ENCODE measurements at places on chromosomes 16 and 17.

- DNase-seq, result peak; percentile 92
These were observed 11.4 kb downstream of the SLFN5 start for GRCh38 chr17:35254107-35254773.

- no peak for DNase-seq
These were observed 49.0 kb upstream of the ACSM2B start for GRCh38 chr16:20624882-20625807.

GRCh38 chr16:14125708-14126107 is 54.6 kb downstream of the MRTFB start:
- no peak for DNase-seq

- peak; percentile 57 for DNase-seq
These were observed 34.7 kb downstream of the MYO18A start for GRCh38 chr17:29145289-29146073.

DNA sequence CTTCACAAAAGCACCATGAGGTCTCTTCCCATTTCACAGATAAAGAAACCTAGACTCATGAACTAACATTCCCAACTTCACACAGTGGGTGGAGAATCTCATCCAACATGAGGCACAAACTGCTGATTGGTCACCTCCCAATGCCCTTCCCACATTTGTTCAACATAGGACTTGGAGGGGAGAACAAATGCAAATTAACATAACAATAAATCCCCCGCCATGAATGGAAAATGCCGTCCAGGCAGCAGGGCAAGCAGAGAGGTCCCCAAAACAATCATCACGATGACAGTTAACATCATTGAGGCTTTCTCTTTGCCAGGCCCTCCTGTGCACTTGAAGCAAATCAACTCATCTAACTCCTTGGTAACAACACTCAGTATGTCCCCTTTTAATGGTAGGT is 185.3 kb downstream of the TMEM132E start:
- DNase-seq, result no peak

DNA sequence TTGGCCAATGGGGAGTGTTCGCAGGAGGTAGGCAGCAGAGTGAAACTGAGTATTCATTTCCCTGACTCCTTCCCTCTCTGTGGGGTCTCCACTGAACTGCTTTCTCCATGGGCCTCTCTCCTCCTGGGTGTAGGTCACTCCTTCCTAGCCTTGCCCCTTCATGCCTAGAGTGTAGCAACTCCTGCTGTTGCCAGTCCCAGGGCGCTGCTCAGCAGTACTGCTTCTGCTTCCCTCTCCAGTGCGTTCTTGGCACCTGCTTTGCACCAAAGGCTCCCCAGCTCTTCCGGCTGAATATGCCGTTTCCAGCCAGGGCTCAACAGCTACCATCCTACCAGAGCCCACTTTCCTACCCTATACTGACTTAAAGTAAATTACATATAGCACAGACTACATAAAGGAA is 92.2 kb downstream of the MAF start:
- no peak for DNase-seq

- no peak for DNase-seq
These were observed 42.0 kb downstream of the IL21R start for GRCh38 chr16:27444015-27444414.

DNA sequence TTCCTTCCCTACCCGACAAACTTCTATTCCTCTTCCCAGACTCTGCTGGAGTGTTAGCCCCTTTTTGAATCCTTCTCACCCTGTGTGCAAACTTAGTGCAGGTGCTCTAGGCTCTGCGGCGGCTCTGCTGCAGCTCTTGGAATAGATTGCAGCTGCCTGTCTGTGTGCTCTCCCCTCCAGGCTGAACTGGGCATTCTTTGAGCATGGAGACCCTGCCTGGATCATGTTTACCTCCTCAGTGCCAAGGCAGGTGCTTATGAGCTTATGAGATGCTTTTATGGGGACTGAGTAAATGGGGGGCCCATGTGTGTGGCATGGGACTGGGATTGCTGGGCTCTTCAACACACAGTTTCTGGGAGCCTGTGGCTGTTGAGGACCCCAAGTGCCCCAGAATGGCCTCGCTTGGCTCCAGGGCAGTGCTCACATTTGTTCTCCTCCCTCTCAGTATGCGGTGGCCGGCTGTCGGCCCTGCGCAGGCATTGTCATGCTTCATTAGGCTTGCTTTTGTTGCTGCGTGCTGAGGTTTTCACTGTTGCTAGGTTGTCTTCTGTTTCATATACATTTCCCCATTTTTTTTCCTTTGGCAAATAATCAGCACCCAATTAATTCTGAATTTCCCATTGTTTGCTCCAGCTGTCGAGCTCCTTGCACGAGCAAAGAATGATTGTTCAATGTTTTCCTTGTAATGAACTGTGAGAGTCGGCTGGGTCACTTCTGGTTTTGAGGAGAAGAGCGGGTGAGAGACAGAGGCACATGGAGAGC is 185.5 kb upstream of the NLRP1 start:
- DNase-seq, result no peak

DNA sequence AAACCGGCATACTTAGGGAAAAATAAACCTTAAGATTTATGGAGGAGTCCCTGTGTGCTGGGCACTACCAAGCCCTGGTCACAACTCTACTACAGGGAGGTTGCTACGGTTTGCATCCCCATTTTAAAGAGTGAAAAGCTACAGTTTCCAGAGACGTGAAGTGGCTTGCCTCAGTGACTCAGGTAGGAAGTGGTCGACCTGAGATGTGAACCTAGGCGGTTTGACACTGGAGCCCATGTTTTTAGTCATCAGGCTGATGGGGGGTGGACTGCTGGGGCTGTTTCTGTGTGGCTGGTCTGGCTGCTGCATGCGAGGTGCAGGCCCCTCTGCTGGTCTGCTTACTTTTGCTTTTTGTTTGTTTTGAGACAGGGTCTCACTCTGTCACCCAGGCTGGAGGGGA is 6.6 kb downstream of the COX6A2 start:
- no peak for DNase-seq

- DNase-seq, result peak; percentile 90
These were observed 21.2 kb downstream of the ARHGAP17 start for GRCh38 chr16:24993722-24994686.

DNA sequence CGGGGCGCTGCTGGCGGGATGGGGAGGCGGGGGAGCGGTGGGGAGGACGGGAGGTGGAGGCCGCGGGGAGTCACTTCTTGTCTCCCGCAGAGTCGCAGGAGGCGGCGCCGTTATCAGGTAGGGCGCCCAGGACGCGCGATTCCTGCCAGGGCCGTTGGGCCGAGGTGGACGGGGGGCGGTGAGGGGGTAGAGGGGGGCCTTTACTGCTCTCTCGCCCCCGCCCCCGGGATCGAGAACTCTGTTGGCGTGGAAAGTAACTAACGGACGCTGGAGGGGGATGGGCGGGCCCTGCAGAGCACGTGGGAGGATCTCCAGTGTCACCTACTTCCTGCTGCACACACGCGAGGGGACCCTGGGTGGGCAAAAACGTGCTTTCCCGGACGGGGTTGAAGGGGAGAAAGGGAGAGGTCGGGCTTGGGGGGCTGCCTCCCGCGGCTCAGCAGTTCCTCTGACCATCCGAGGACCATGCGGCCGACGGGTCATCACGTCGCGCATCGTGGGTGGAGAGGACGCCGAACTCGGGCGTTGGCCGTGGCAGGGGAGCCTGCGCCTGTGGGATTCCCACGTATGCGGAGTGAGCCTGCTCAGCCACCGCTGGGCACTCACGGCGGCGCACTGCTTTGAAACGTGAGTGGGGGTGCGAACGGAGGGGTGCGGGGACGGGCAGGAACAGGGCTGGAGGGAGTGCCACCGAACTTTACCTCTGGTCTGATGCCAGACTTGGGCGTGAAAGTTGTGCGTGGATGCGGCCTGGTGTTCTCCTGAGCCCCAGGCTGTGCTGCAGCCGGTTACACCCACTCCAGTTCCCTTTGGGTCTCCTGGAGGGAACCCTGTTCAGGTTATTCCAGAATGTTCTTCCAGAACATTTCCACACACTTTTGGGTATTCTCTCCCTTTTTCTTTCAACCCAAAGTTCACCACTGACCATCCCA is 569 bp downstream of the PRSS21 start:
- no peak for DNase-seq

DNA sequence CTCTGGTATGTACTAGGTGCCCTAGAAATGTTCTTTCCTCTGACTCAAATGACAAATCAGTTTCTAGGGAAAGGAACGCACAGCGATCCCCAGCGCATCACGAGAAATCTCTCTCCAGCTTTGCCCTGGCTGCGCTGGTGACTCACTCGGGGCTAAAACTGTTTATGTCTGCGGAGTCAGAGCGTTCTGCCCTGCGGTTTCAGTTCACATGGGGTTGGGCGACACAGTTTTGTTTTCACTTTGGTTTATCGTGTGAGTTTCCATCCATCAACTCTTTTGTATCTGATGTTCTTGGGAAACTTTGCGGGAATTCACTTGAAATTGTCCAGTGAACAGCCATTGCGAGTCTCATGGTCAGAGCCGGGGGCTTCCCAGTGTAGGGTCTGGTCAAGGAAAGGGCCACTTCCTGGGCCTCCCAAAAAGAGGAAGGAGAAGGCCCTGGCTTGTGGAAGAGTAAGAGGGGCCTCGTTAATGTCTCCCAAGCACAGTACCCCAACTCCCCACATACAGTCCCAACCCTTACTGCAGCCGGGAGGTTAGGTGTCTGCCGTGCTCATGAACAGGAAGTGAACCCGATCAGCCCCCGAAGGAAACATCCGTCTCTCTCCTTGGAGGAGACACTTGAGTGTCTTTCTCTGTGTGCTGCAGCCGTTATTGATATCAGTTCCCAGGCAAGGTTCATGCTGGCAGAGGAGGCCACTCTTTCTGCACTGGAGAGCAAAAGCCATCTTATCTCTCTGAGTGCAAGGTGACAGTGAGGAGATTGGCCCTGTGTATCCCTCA is 643.2 kb downstream of the WWOX start:
- no peak for DNase-seq

DNA sequence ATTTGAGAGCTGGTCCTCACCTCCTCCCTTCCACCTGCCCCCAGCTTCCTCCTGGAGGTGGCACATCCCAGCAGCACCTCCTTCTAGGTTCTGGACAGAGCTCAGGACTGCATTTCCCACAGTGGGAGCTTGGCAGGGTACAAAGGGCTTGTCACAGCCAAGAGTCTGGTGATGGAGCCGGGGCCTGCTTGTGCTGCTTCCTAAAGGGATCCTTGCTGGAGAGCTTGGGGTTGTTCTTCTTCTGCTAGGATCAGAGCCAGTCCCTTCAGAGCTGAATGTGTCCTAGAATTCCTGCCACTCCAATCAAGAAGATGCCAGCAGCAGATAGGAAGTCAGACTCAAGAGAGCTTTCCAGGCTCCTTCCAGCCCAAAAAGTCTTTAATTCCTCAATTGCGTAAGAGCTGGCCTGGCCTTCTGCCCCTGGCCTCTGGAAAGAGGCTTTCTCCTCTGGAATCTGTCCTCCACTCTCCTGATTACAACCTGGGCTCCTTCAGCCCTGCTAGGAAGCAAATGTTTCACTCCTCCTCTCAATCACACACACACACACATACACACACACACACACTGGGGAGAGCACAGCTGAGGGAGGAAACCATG is 4.4 kb downstream of the CD300E start:
- DNase-seq, result no peak

- DNase-seq, result peak; percentile 73
These were observed 13.0 kb downstream of the CDH13 start for GRCh38 chr16:82639666-82640336.

DNA sequence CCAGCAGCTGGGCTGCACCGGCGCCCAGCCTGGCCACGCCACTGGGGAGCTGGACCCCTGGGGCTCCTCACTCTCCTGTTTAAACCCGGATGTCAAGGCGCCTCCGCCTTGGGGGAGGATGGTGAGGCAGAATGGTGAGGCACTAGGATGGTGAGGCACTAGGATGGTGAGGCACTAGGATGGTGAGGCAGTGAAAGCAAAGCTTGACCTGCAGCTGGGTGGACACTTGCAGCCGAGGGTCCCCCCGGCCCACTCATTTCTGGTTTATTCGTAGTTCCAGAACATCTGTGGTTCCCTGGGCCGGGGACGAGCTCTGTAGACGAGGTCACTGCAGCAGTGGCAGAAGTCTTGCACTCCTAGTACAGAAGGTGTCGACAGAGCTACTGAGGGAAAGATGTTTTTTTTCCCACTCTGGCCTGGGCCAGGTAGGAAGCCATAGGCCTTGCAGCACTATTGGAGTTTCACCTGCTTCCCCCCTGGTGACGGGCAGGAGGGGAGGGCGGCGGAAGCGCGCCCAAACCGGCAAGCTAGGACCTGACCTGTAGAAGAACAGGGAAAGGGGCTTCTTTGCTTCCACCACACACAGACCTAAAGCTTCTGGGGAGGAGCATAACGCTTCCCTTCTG is 1.1 kb upstream of the HNF1B start:
- DNase-seq, result no peak

- no peak for DNase-seq
These were observed 6.9 kb downstream of the DEXI start for GRCh38 chr16:10935226-10935915.

DNA sequence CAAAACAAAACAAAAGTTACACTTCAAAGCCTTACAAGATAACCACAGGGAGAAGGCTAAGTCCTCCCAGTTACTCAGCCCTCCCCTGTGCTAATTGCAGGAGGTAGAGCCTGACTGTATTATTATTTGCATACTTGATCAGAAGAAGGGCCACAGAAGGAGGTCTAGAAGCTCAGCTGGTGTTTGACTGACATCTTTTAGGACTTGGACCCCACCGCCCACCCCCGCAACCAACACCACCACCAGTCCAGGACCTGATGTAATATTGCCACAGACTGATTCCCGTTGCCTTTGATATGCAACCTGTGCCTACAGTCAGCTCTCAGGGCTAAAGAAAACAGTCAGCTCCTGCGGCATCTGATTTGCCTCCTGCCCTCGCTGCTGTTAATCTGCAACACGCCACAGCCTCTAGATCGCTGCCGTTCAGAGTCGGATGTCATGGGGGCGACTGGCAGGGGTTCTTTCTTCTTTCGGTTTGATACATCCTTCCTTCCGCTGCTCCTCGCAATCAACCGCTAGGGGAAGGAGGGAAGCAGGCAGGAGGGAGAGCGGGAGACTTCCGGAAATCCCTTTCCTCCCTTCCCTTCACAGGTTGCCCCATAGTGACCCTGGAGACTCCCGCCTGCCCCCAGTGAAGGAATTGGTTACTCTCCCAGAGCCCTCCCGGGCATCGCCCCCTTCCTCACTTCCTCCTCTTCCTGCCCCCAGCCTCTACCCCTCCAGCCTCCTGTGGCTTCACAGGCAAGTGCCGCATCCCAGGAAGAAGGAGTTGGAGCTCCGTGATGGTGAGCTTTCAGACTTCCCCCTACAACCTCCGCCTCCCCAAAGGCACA is 90.5 kb upstream of the SOX9 start:
- DNase-seq, result peak; percentile 63

DNA sequence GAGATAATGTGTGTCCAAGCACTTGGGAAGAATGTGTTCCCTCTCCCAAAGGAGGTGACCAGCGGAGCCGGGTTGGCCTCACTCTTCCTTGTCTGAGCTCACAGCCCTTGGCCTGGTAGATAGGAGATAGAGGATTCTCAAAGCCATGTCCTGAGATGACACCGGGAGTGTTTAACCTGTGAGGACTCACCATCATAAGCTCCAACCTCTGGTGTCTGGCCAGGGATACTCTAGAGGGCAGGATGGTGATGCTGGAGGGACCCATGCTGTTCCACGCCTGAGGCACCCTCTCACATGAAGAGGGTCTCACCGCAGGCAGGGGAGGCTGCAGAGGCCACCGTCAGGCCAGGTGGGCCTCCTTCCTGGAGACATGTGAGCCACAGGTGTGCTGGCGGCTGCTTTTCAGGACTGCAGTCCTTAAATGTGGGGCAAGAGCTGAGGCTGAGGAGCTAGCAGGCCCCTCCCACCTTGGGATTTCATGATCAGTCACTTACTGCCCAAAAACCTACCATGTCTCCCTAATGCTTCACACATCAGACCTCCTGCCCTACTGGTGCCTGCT is 6.6 kb upstream of the ZNF629 start:
- no peak for DNase-seq
